ENCODE measurements at places on chromosomes 4 and X. TPM values are rescaled to one million over a fixed set of nuclear protein-coding genes. Genes with fewer than 3 reads are reported as not detected.

DNA sequence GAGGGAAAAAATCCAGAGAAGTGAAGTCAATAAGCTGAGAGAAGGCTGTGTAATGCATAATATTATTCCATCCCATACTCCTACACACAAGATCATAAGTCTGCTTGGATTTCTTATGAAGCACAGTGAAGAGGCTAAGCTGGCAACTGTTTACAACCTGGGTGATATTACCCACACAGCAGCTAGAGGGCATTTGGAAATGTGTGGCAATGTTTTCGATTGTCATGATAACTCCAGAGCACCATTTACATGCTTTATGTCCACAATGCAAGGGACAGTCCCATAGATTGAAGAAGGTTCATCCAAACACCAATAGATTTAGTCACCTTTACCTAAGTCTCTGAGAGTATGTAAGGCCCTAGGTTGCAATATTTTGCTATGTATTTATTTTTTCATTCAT, 412.2 kb downstream of the PPP3CA start:
- DNase-seq, result no peak

DNA sequence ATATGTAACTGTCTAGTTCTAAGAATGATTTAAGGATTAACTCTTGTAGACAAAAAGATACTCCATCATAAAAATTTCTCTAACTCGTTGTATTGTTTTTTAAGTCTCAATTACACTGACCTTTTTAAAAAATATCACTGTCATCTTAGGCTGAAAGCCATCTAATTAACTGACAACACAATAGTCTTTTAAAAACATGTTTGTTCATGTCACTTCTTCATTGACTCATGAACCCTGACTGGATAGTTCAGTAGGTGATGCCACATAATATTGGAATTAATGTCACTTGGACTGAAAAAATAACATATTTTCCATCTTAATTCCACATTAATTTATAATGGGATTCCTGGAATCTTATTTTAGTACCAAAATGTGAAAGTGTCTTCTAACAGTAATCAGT, 179.3 kb downstream of the ADGRL3 start:
- no peak for DNase-seq

- DNase-seq, result no peak
Measured at GRCh38 chr4:6359536-6360308, 90.1 kb downstream of the WFS1 start.

The SOX3 gene
- polyA plus RNA-seq, result not detected

The EGF gene
- 0.90 TPM for polyA plus RNA-seq

DNA sequence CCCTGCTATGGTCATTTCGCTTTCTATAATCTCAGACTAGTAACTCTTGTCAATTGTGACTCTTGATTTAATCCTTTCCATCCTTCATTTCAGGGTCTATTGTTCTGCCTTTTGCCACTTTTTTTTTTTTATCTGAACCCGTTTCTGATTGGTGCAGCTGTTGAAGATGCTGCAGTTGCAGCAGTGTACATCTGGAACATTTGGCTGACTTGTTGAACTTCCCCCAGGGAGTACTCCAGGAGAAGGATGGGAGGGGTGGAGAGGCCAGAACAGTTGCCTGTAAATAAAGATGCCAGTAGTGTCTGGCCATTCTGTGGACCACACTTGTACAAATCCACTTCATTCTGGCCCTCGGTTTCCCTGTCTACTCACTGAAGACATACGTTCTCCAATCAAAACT, 1.0 kb upstream of the EDA start:
- DNase-seq, result no peak

DNA sequence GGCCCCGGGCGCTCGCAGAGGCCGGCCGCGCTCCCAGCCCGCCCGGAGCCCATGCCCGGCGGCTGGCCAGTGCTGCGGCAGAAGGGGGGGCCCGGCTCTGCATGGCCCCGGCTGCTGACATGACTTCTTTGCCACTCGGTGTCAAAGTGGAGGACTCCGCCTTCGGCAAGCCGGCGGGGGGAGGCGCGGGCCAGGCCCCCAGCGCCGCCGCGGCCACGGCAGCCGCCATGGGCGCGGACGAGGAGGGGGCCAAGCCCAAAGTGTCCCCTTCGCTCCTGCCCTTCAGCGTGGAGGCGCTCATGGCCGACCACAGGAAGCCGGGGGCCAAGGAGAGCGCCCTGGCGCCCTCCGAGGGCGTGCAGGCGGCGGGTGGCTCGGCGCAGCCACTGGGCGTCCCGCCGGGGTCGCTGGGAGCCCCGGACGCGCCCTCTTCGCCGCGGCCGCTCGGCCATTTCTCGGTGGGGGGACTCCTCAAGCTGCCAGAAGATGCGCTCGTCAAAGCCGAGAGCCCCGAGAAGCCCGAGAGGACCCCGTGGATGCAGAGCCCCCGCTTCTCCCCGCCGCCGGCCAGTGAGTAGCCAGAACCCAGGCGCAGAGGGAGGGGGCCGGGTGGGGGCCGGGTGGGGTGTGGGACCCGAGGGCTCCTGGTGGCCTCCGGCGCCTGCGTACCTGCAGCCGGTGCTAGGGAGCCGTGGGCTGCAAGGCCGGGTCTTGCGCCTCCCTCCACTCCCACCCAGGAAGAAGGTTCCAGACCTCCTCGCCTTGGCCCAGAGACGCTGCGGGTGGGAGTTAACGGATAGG, 534 bp downstream of the MSX1 start:
- DNase-seq, result no peak

DNA sequence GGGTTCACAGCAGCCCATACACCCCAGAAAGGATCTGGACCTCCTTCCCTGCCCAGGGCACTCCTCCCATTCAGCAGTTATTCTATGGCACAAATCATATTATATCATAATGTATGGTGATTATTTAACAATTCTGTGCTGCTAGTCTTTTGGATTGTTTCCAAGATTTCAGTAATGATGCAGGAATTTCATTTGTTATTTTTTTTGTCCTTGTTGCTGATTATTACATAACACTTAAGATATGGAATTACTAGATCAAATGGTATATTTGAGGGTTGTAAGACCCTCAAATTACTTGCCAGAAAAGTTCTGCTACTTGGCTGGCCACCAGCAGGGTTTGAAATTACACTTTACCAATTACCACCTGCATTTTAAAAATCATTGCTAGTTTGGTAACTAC, 36.4 kb downstream of the QDPR start:
- no peak for DNase-seq

The SORCS2 gene
- 5.8 TPM for polyA plus RNA-seq

GRCh38 chr4:70903291-70903603, 1.1 kb downstream of the MOB1B start:
- DNase-seq, result no peak

DNA sequence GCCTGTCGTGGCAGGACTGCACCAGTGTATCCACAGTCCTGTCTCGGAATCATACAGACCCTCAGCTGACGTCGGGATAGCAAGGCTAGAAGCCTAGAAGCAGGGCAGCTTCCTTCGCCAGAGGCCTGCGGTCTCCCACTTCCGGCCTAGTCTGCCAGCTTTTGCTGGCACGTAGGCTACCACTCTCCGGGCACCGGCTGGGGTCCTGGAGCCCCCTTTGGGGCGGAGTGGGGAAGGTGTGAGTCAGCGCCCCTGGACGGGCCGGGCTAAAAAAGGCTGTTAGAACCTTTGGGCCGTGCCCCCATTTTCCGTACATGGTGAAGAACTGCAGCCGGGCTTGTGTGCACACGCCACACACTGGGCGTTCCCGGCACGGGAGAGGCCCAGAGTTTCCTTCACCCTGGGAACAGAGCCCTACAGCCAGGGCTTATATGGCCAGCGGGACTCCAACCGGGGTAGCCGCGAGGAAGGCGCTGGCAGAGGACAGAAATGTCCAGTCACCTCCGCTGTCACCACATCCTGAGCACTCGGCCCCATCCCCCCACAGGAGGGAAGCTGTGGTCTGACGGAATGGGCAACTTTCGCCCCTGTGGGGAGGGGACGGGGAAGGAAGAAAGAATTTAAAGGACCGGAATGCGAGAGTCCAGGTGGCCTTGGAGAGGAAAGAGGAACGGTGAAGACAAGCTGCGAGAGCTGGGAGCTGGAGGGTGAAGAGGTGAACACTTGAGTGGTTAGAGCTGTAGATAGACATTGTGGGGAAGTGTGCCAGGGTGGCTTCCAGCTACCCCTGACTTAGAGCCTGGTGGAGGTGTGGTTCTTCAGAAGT, 4.6 kb downstream of the MAGIX start:
- DNase-seq, result no peak

GRCh38 chrX:16870862-16871815, 977 bp upstream of the RBBP7 start:
- DNase-seq, result no peak

GRCh38 chr4:2459589-2460349, 9.1 kb upstream of the RNF4 start:
- no peak for DNase-seq

The POU4F2 gene
- polyA plus RNA-seq, result not detected

- DNase-seq, result no peak
Measured at GRCh38 chrX:152177497-152178269, 39.3 kb upstream of the MAGEA10 start.

DNA sequence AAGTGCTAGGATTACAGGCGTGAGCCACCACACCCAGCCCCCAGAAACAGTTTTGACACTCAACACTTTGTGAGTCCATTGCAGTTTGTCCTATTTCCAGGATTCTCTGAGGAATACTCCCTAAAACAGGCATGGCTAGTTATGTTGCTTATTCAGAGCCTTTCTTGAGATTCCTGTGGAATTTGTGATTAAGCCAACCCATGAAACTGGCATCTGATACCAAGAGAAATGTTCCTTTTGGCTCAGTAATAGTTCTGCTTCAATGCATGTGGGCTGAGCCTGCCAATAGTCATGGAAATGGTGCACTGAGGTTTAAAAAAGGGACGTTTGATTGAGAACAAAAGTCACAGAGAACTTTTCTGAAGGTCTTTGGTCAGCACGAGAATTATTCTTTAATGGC, 241.7 kb downstream of the PPP1R2C start:
- no peak for DNase-seq

GRCh38 chr4:87144356-87144755, 76.1 kb downstream of the KLHL8 start:
- DNase-seq, result no peak

GRCh38 chr4:108991551-108992328, 228.9 kb upstream of the ETNPPL start:
- DNase-seq, result no peak

DNA sequence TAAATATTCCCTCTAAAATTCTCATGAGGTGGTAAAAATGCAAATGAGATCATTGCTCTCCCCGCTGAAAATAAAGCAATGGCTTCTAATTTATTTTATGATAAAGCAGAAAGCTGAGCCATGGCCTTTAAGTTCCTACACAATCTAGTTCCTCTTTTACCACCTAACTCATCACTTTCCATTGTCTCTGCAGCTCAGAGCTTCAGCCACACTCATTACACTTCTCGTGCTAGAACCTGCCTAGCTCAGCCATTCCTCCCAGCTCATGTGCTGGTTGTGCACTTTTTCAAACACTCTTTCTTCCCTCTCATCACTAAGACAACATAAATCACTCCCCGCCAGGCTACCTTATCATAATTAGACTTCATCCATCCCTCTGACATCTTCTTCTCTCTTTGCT, 1112.1 kb upstream of the PRKX start:
- DNase-seq, result no peak

DNA sequence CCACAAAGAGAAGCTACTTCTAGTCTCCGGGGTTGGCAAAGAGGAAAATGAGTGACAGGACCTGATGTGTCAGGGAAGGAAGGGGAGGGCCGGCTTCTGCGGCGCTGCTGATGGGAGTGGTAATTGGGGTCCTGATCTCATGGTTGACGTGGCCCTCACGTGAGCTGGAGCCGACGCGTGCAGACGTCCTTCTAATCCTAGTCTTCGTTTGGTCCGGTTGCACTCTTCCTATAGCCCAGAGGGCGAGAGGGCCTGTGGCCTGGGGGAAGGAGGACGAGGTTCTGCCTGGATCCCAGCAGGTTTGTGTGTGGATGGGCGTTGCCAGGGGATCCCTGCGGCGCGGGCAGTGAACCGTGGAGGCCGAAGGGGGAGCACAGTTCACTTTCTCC, at the start of gene ARMCX1:
ARMCX1 (plus strand) TSS at position 186 of the 389 bp plus-strand sequence. CDS start 2,384 bp downstream, outside the sequence.
- peak; percentile 79 for DNase-seq

The ART3 gene
- 0.35 TPM for polyA plus RNA-seq

DNA sequence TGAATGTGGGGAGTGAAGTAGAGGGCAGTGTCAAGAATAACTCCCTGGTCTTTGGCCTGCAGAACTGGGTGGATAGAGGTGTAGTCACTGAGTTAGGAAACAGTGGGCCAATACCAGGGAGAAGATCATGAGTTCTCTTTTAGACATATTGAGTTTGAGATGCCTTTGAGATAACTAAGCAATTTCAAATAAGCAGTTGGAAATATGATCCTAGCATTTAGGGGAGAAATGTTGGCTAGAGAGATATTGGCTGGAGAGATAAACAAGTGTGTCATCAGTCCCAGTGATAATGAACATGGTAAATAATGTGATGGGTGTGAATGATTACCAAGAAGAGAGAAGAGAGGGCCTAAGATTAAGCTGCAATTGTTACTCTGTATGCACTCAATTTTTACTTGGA, 95.3 kb upstream of the HPRT1 start:
- DNase-seq, result no peak

- no peak for DNase-seq
Measured at GRCh38 chr4:6204871-6205566, 4.7 kb upstream of the JAKMIP1 start.

- no peak for DNase-seq
Measured at GRCh38 chrX:140917354-140918115, 84.9 kb upstream of the SPANXB1 start.

DNA sequence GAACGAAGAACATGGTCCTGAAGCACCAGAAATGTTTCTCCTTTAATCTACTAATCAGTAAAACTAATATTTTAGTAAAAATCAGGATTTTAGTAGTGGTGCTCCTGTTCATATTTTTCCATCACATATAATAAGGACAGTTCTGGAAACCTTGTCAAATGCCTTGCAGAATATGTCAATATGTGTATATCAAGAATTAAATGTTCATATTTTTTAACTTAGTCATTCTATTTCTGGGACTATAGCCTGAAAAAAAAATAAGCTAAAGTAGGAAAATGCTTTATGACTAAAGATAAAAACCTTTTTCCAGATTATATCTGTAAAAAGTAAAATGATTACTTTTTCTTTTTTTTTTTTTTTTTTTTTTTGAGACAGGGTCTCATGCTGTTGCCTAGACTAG, 65.1 kb downstream of the MAB21L2 start:
- no peak for DNase-seq

The USP26 gene
- not detected for polyA plus RNA-seq

GRCh38 chr4:151100531-151100930, 1.1 kb downstream of the RPS3A start:
- no peak for DNase-seq

DNA sequence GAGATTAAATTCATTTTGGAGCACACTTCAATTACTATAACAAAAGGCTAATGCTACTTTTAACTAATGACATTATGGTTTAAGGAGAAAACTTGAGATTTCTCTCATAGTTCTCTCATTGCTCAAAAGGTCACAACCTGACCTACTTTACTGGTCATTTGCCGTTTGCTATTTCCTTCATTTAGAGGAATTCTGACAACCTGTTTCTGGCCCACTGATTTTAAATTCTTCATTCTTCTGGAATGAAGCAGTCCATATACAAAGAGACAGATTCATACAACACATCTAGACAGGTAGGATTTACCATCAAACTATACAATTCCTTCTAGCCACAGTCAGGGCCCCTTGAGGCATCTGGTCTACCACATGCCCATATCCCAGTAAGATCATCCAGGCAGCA, 14.2 kb downstream of the RNF150 start:
- no peak for DNase-seq

- no peak for DNase-seq
Measured at GRCh38 chrX:74527350-74527749, 87.1 kb downstream of the RLIM start.

The FGF2 gene
- 6.0 TPM for polyA plus RNA-seq

The PRKG2 gene
- polyA plus RNA-seq, result 6.3 TPM

GRCh38 chrX:13126775-13127174, 82.4 kb upstream of the FAM9C start:
- no peak for DNase-seq

The RIBC1 gene
- 5.6 TPM for polyA plus RNA-seq

The RBM41 gene
- 25.8 TPM for polyA plus RNA-seq

GRCh38 chr4:24476282-24476681, 108.1 kb downstream of the DHX15 start:
- no peak for DNase-seq
